ENCODE measurements at places on chromosomes 6 and 20.

GRCh38 chr6:55713436-55713835 is 134.4 kb upstream of the HMGCLL1 start:
- no peak for DNase-seq

GRCh38 chr6:113860181-113860955 is 3.2 kb downstream of the MARCKS start:
- no peak for DNase-seq

DNA sequence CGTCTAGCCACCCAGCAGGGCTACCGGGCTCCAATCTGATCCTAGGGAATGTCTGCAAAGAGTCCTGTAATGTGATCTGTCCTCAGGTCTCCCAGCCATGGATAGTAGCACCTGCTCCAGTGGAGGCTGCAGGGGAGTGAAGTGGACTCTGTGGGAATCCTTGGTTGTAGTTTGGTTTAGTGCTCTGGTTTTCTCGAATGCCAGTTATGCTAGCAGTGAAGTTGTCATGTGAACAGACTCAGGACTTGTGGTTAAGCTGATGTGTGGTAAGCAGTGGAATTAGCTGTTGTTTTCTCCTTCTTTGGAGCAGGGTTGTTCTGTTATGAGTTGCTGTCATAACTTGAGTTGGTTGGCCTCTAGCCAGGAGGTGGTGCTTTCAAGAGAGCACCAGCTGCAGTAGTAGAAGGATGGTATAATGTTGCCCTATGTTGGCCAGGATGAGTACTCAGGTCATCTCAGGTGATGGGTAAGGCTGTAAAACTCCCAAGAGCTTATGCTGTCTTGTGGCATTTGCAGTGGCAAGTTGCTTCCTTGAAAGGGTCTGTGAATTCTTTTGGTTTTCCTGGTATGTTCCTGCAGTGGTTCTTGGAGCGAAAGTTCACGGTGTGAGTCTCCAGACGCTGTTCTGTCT is 390.2 kb downstream of the UTRN start:
- DNase-seq: no peak

DNA sequence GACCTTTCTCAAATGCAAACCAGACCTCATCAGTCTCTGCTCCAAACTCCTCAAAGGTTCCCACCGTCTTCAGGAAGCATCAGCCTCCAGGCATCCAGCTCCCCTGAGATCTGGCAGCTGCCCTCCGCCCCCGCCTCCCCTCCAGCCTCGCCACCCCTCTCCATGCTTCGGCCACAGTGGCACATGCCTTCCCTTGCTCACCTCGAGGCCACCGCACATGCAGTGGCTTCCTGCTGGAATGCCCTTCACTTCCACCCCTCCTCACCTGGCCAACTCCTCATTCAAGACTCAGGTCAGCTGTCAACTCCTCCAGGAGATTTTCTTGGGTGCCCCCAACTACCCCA is 13.4 kb downstream of the KIAA1755 start:
- no peak for DNase-seq

DNA sequence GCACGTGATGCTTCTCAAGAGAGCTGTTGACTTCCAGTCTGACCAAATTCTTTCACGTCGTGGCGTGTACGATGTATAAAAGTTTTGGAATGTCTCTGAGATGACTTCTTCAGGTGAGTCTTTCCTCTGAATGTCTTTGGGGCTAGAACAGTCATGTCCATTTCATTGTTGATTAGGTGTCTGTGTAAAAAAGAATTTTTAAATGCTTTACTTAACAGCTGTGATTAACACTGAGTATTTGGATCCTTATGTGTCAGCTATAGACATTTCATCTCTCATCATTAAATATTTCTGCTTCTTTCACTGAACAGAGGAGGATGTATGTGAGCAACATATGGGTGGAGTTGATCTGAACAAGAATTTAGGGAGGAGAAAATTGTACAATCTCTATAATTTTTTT is 29.3 kb upstream of the KIF13A start:
- no peak for DNase-seq

Measured in NCI-H2081 treated with DMSO at 0.1 percent for 48 hours (cell line).